SJCRH30 (cell line): ENCODE measurements at places on chromosomes 4 and X. TPM values are rescaled to one million over a fixed set of nuclear protein-coding genes. Genes with fewer than 3 reads are reported as not detected.

- peak; percentile 84 for DNase-seq
Measured at GRCh38 chr4:67779631-67780030, 25.4 kb upstream of the GNRHR start.

DNA sequence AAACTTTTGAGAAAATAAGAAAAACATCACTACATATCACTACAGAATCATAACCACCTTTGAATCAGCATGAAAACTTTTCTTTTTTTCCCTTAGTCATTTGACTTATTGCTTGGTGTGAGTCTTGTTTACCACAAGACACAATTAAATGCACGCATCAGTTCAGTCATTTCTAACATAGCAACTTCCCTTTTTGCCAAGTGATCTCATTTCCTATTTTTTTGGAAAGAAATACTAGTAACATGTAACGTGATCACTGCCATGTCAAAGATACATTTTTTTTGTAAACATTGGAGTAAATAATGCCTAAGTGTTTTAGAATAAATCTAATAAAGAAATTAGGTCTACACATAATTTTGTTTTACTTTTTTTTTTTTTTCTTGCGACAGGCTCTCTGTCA lies 5.1 kb upstream of the CXCL8 start:
- no peak for DNase-seq

- no peak for DNase-seq
Measured at GRCh38 chrX:111507933-111508332, 3.5 kb upstream of the SERTM2 start.

DNA sequence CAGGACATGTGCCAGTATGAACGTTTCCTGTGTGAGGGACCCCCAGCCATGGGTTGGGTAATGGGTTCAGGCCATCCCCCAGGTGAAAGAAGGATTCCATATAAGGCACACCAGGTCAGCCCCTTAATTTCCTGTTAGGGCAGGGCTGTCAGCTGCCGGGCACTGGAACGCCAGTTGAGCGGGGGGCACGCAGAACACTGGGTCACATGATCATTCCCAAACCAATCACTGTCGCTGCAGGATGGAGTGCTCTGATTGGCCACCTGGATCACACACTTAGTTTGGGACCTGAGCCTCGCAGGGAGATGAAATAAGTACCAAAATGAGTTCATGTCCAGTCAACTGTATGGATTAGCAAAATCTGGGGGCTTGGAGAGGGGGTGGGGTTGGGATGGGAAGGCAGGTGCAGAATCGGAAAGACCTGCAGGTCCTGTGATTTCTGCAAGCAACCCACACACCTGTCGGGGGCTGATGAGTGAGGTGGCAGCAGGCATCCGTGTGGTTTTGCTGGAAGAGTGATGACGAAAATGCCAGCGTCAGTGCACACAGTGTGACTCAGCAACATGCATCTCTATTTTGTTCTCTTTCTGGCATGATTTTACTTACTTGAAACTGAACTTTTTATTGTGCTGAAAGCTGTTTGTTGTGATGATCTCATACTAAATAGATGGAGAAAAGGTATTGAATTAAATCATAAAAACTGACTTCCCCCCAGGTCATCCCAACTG lies 32.2 kb downstream of the RNF212 start:
- DNase-seq: no peak

The UGT8 gene
- total RNA-seq: 26.3 and 27.6 TPM in 2 replicates
